ENCODE measurements at places on chromosomes 1 and 21. TPM values are rescaled to one million over a fixed set of nuclear protein-coding genes. Genes with fewer than 3 reads are reported as not detected.

Gene SMIM1
- 10.8 TPM for total RNA-seq

Gene CD5L
- not detected for total RNA-seq

DNA sequence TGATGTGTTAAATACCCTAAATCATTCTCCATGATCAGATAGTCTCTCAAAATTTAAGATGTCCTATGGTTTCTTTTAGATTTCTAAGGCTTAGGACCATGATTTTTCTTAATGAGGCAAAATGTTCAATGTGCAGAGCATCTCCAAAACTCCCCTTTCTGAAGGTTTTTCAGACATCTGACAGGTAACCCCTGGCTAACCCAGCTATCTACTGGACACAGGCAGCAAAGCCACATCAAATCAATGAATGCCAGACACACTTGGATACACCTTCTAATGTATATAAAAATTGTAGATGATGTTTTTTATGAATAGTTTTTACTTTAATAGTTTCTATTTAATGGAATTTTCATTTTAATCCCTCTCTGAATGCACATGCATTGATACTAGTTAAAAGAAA, 285.6 kb downstream of the GRIK1 start:
- no peak for DNase-seq
- H3K27ac ChIP-seq: no peak overlapping the region
- peaks cover 62% of the 10 kb centered on the region for H3K27me3 ChIP-seq
- H3K36me3 ChIP-seq: no peaks in the 10 kb centered on the region
- H3K4me3 ChIP-seq: no peak overlapping the region

- H3K4me1 ChIP-seq: no peaks in the 10 kb centered on the region
- no peaks in the 10 kb centered on the region for H3K36me3 ChIP-seq
- no peaks in the 10 kb centered on the region for H3K27me3 ChIP-seq
- no peak for DNase-seq
- H3K4me3 ChIP-seq: no peak overlapping the region
Observed at GRCh38 chr1:232134365-232134764, 495.6 kb downstream of the SIPA1L2 start.

DNA sequence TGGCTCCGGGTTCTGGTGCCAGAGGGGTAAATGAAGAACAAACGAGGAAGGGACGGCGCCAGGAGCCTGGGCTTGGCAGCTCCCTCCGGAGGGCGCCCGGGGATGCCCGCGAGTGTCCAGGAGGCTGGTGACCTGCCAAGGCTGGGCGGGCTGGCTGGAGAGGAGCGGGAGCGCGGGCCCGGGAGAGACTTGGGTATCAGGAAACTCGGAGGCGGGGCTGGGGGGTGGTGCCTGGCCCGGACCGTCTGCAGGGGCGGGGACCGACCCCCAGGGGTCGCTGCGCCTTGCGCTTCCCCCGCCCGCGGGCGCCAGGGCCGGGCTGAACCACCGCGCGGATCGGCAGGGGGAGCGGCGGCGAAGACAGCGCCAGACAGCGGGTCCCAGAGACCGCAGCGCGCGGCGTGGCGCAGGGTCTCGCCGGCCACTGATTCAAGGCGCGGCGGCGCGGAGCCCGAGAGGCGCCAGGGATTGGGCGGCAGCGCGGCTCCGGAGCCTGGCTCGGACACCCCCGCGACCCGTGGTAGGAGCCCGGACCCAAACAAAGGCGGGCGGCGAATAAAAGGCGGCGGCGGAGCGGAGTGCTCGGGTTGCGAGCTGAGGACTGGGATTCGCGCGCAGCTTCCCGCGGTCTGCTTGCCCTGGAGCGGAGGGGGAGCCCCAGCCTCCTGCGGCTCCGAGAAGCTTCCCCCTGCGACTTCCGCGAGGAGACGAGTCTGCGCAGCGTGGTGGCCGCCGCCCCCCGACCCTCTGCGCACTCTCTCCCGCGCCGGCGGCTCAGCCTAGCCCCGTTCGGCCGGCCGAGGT, at the start of gene DISP3:
TSS of gene DISP3 (plus strand) at position 585 of the 804 bp plus-strand sequence. CDS start 21,838 bp downstream, outside the sequence.
- peak within 1 kb of the TSS; percentile 74 for H3K4me3 ChIP-seq
- no peak within 1 kb of the TSS for H3K27ac ChIP-seq
- peaks cover 6% of the 10 kb centered on the region for H3K4me1 ChIP-seq
- no peaks in the 10 kb centered on the region for H3K36me3 ChIP-seq
- peaks cover 34% of the 10 kb centered on the region for H3K27me3 ChIP-seq

DNA sequence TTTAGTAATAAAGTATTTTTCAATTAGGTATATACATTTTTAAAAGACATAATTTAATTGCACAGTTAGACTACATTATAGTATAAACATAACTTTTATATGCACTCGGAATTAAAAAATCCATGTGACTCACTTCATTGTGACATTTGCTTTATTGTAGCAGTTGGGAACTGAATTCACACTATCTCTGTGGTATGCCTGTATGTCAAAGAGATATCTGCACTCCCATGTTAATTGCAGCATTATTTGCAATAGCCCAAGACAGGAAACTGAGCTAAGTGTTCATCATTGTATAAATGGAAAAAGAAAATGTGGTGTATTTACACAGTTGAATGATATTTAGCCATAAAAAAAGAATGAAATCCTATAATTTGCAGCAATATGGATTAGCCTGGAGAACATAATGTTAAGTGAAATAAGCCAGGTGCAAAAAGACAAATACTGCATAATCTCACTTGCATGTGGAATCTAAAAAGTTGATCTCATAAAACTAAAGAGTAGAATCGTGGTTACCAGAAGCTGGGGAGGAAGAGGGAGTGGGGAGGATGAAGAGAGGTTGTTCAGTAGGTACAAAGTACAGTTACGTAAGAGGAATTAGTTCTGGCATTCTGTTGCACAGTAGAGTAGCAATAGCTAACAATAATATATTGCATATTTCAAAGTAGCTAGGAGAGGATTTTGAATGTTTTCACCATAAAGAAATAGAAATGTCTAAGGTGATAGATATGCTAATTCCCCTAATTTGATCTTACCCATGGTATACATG, 64.8 kb downstream of the DPT start:
- H3K4me3 ChIP-seq: no peak overlapping the region
- no peaks in the 10 kb centered on the region for H3K36me3 ChIP-seq
- no peak for DNase-seq
- no peaks in the 10 kb centered on the region for H3K27me3 ChIP-seq

Measured in PC-3 (cell line).